ENCODE measurements at places on chromosomes 3 and 15.
A peak's percentile ranks its signal among the peaks of the same experiment; 100 is the strongest.

GRCh38 chr3:110343376-110343775 is 728.2 kb upstream of the NECTIN3 start:
- DNase-seq: no peak

DNA sequence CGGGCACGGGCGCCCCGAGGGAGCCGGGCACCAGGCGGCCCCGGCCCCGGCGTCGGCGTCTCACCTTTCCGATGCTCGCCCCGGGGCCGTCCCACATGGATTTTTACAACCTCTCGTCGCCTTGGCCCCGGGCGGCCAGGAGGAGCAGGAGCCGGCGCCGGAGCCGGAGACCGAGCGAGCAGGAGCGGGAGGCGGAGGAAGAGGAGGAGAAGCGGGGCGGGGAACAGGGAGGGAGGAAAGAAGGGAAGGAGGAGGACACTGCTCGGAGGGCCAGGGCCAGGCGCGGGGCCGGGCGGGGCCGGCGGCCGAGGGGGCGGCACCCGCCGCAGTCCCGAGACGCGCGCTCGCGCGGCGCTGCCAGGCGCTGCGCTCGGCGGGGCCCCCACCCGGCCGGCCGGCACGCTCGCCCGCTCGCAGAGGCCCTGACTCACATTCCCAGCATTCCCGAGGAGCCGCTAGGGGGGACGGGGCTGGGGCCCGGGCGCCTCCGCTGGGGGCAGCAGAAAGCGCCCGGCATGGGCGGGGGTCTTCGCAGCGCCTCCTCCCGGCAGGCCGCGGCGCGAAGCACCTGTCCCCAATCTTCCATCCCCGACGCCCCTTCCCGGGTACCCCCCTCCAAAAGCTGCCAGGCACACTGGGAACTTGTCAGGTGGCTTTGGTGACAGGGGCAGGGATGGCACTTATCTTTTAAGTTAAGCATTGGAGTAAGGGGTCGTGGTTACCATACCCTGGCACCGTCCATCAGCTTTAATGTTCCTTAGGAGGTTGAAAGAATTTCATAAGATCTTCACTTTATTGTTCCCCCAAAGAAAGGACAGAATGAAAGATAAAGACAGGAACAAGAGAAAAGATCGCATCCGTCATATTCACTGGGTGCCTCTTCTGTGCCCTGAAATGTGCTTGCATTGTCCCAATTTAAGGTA is at the start of gene ERC2:
ERC2 (minus strand) TSS at position 284 of the 923 bp plus-strand sequence.
- DNase-seq: no peak

DNA sequence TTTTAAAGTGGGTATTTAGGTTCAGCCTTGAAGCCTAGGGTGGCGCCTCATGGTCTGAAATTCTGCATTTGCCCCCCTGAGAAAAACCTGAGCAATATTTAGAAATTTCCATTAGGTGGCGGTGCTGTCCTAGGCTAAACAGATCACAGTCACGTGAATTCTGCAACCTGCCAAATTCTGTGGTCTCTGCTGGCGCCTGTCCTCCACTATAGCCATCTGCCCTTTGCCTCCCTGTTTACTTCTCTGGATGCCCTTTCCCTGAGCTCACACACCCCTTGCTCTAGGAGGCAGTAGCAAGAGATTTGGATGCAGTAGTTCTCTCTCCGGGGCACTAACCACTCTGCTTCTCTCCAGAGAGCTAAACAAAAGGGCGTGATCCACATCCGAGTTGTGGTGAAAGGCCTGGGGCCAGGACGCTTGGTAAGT is 9.1 kb downstream of the MRPS11 start:
- DNase-seq: peak; percentile 16

GRCh38 chr3:186277268-186277909 is 84.6 kb downstream of the DGKG start:
- no peak for DNase-seq

- DNase-seq: no peak
Observed at GRCh38 chr3:123341871-123342630, 106.8 kb downstream of the ADCY5 start.

GRCh38 chr15:96606617-96607016 is 276.1 kb downstream of the NR2F2 start:
- no peak for DNase-seq

DNA sequence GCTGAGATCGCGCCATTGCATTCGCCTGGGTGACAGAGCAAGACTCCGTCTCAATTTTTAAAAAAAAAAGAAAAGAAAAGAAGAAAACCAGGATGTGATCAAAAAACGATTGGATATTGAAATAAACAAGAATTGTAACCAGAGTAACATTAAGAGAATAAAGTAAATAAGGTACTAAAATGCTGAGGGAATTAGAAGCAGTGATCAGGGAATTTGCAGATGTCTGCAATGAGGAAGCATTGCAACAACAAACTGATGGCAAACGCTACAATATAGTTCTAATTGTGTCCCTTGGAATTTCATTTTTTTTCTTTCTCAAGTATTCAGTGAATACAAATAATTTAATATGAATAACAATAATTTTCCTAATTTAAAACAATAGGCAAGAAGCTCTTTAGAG is 1077.5 kb downstream of the TBL1XR1 start:
- no peak for DNase-seq

DNA sequence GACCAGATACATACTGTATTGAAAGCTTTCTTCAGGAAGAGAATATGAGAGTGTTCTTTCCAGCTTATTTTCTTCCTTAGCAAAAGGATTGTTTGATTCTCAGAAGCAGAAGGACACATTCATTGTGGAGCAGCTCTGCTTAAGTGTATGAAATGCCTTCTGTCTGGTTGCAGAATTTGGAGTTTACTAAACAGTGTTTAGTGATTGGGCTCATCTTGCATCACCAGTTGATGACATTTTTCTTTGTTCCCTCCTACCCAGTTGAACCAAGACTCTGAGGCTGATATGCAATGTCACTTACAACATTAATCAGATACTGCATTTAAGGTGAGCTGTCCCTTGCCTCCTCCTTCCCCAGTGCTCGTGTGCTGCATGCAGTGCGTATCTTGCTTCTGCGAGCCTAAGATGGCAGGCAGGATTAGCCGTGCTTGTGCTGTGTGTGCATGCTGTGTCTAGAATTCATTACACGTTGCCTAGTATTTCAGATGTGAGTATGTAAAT is 18.4 kb downstream of the ZBTB38 start:
- DNase-seq: no peak

DNA sequence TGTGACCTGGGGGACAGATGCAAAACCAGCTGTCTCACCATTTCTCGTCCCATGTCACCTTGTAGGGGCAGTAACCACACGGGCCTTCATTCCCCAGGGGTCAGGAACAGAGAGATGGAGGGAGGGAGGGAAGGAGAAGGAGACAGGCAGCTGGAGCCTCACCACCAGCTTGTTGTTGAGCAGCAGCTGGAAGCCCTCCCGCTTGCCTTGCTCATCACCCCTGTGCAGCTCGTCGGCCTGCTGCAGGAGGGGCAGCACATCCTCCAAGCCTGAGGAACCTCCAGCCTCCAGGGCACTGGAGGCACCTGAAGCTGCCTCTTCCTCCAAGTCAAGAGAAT is 10.3 kb downstream of the RMDN3 start:
- no peak for DNase-seq

- DNase-seq: no peak
Observed at GRCh38 chr3:100518983-100519382, 26.6 kb downstream of the TMEM45A start.

- DNase-seq: no peak
Observed at GRCh38 chr3:18417904-18418572, 7.1 kb downstream of the SATB1 start.

- DNase-seq: no peak
Observed at GRCh38 chr3:12768579-12769527, 9.8 kb upstream of the TMEM40 start.

GRCh38 chr15:74608786-74609185 is 6.8 kb upstream of the CLK3 start:
- no peak for DNase-seq

- DNase-seq: peak; percentile 8
Observed at GRCh38 chr3:184812662-184813042, 686 bp downstream of the VPS8 start.

DNA sequence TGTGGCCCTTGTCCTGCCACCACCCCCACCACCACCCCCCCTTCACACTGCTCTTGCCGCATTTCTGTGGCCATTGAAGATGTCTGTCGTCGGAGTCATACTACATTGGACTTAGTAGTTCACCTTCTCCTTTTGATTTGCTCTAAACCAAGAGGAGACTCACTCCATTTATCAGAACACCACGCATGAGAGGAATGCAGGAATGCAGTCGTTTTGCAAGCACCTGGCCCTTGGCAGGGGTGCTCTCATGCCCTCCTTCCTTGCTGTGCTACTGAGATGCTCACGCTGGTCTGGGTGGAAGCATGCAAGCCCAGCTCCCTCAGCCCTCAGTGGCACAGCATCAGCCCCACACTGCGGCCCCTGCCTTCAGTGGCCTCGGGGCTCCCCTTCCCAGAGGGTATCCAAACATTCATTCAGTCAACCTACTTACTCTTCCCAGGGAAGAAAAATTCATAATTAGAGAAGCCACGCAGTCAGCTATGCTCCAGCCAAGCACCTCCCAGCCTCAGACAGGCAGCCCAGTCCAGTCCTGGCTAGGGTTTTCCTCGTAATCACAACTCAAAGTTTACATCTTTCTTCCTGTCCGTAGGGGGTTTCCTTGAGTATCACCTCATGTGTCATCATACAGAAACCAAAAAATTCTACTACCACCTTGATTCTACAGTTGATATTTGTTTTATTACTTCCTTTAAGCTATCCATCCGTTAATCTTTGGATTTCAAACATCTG is 520.0 kb downstream of the GABRG3 start:
- DNase-seq: no peak

GRCh38 chr3:193418576-193419373 is 40.2 kb upstream of the ATP13A5 start:
- no peak for DNase-seq

DNA sequence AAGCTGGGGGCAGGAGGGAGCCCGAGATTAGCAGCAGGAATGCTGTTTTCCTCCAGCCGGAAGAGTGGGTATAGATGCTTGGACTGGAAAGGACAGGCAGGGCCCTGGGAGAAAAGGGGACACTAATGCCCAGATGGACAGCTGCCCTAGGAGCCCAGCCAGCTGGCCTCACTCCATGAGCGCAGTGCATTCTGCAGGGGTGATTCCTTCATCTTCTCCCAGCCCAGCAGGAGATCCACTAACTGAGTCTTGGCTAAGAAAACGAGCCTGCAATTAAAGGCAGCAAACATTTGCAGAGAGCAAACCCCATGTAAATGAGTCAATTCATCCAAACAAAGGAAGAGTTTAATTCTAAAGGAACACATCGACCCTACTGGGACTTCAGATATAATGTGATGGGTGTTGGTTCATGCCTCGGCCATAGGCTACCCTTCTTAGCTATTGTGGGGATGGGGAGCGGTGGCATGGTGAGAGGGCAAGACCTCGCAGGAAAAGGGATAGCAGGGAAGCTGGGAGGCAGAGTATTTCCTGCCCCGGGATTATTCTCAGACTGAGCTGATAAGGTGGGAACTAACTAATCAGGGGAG is 13.3 kb upstream of the MINAR1 start:
- no peak for DNase-seq

GRCh38 chr3:128786434-128787020 is 60.5 kb downstream of the RAB7A start:
- no peak for DNase-seq

DNA sequence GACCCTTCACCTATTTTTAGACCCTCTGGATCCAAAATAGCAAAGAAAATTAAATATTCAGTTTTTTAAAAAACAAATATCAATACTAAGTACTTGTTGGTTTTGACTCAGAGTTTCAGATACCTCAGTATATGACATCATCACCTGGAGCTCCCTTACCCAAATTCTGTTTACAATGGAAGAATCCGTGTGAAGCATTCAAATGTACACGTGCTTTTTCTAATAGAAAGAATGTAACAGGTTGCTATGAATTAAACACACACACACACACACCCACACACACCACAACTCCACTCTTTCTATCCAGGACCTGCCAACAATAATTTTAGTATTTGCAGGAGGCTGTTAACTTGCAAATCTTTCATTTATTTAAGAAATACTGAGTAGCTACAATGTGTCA is 221.8 kb downstream of the THRB start:
- no peak for DNase-seq

DNA sequence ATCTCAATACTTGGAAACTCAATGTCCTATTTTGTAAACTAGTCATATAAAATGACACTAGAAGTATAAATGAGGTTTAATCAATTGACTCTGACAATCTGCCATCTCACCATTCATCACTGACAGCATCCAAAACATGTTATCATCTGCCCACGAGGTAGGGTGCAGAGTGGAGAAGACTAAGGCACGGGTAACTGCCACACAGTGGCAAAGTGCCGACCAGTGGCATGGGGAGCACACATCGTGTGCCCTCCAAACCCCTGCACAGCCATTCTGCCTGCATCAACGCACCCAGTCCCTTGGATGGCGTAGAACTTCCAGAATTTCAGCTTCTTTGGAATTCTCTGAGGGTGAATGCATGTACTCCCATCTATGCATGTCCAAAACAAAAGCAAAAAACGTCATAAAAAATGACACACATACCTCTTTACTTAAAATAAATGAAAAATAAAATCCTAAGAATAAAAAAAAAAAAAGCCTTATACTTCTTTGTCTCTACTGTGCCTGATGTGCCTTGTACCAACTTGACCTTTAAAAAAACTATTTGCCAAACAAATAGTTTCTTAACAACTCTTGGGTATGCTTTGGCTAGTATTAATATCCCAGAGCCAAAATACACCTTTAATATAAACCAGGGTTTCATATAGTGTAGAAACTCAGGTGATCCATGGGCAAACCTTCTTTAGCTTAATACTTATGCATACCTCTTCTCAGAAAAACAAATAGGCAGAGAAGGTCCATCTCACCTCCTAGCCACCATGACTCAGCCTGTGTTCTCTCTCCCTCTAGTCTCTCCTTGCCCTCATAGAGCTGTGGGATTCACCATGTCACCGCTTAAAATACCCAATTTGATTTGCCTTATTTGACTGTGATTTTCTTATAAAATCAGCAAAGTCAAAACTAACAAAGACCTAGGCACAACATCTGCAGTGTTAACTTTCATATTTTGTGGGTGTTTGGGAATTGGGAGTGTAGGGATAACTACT is 12.7 kb downstream of the CPOX start:
- no peak for DNase-seq

DNA sequence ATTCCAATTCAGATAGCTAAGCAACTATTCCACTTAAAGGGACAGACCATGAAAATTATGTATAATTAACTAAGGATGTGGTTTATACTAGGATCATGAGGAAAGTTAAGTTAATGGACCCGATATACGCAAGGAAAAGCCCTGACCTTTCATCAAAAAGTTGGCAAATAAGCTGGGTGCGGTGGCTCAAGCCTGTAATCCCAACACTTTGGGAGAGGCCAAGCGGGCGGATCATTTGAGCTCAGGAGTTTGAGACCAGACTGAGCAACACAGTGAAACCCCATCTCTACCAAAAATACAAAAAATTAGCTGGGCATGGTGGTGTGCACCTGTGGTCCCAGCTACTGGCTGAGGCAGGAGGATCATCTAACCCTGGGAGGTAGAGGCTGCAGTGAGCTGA is 39.6 kb downstream of the SCAP start:
- no peak for DNase-seq

DNA sequence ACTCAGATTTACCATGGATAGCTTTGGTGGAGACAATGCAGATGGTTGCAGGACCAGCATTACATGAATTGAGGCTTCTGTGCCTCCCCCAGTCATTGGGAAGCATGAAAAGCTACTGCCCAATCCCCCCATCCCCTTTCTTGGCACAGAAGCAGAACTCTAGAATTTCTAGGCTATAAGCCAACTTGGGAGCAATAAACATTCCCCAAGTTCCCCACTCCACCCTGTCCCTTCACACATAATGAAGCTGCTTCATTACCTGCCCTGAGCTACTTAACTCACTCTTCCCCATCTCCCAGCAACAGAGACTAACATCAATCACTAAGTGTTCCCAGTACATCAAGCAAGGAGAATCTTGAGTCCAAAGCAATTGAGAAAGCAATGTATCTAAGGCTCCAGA is 164.5 kb downstream of the RORA start:
- no peak for DNase-seq
